ENCODE measurements at places on chromosomes 6 and 20.

GRCh38 chr6:12266571-12266970 is 23.6 kb upstream of the EDN1 start:
- DNase-seq, result no peak

GRCh38 chr20:43699941-43700565 is 26.7 kb downstream of the GTSF1L start:
- DNase-seq, result no peak

- DNase-seq, result no peak
Measured at GRCh38 chr6:133547136-133547535, 306.0 kb downstream of the EYA4 start.

GRCh38 chr20:62985444-62985778 is 21.4 kb downstream of the BHLHE23 start:
- no peak for DNase-seq

- no peak for DNase-seq
Measured at GRCh38 chr20:63290677-63291472, 2.1 kb upstream of the COL20A1 start.

- DNase-seq, result no peak
Measured at GRCh38 chr20:4985658-4986057, 15.7 kb downstream of the SLC23A2 start.

- DNase-seq, result no peak
Measured at GRCh38 chr6:73532293-73532692, 11.5 kb upstream of the EEF1A1 start.

DNA sequence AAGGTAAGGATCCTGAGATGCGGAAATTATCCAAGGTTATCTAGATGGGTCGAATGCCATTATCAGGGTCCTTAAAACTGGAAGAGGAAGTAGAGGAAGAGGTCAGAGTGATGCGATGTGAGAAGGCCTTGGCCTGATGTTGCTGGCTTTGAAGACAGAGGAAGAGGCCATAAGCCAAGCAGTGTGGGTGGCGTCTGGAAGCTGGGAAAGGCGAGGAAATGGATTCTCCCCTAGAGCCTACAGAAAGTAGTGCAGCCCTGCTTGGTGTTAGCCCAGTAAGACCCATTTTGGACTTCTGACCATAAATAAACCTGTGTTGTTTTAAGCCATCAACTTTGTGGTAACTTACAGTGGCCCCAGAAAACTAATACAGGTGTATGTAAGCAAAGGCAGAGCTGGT is 2.0 kb downstream of the SRXN1 start:
- no peak for DNase-seq

DNA sequence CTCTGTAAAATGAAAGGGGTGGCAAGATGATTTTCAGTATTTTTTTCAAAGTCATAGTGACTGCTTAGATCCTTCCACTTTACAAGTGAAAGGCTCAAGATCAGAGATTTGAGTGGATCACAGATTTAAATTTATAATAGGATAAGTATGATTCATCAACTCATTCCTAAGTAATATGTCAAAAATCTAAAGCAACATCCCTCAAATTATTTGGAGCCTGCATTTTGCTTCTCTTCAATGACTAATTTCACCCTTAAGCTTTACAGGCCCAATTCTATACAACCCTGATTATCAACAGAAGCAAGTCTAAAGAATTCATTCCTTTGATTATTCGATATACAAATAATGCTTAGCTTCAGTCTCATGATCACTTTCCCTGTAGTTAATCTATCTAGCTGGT is 93.9 kb upstream of the HEY2 start:
- no peak for DNase-seq

- no peak for DNase-seq
Measured at GRCh38 chr6:21738180-21739094, 144.9 kb downstream of the SOX4 start.

Data from SW 1271 (cell line).